Stimulated activated naive CD4-positive, alpha-beta T cell treated with Interleukin-2 at 50 U/mL for 16 hours (primary cell): ENCODE measurements at places on chromosomes 1 and 21.

- DNase-seq, result peak; percentile 66
Measured at GRCh38 chr1:39491146-39491921, at the start of gene BMP8A. Gene BMP8A, plus strand, starts transcription at chr1:39491636. Its CDS starts 356 bp downstream, at chr1:39491992.

GRCh38 chr1:57551476-57551875 is 127.6 kb upstream of the DAB1 start:
- DNase-seq, result no peak

DNA sequence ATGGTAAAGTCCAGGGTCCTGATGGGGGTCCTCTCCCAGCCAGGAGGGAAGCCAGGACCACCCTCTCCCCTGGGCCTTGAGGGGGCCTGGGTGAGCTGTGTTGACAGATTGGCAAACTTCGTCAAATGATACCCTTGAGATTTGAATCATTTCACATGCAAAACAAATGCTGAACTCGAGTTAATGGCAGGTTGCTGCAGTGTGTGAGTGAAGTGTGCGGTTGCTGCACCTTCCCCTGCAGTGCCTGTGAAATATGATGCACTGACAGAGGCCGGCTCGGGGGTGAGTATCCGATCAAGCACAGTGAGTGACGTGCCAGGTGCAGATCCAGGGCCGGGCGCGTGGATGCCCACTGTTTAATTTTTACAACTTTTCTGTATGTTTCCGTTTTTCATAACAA is 5.7 kb upstream of the KRTAP12-1 start:
- DNase-seq, result no peak

DNA sequence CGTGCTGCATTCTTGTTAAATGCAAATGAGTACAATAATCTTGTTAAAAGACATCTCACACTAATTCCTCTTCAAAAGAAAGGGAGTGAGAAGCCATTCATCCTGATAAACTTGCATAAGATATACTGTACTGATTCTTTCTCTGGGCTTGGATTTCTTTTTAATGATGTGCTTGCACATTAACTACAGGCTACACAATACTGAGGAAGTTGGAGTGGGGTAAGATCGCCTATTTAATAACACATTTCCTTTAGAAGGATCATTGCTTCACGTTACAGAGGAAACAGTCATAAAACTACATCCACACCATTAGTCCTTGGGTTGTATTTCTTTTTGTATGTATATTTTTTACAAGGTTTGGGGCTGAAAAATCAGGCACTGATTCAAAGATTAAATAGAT is 36.6 kb downstream of the NRIP1 start:
- DNase-seq, result no peak

- no peak for DNase-seq
Measured at GRCh38 chr21:33078907-33079582, 9.1 kb downstream of the OLIG1 start.

DNA sequence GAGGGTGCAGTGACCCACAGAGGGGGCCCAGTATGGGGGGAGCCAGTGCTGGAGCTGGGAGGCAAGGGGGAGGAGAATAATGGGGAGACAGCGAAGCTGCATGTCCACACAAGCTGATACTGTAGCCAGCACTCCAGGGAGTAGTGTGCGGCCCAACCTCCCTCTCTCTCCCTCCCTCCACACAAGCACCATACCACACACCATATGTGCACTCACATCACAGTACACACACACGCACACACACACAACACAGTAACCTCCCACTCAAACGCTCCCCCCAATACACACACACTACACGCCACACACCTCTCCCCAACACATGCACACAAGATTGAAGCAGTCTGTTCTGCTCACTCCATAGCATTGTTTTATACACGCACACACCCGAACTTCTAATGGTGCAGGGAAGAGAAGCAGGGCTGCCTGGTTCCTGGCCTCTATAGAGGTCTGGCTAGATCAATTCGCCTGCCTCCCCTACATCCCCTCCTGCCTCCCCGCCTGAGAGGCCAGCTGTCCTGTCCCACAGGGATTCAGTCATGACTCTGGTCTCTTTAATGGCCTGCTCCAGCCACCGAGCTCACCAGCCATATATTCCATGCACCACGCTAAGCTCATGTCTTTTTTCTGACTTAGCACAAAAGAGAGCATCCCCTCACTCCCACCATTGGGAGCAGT is 3.8 kb downstream of the NCDN start:
- no peak for DNase-seq

GRCh38 chr1:147769106-147769505 is 8.7 kb upstream of the GJA5 start:
- DNase-seq, result no peak

GRCh38 chr1:67338642-67339041 is 31.0 kb downstream of the IL12RB2 start:
- DNase-seq, result no peak

DNA sequence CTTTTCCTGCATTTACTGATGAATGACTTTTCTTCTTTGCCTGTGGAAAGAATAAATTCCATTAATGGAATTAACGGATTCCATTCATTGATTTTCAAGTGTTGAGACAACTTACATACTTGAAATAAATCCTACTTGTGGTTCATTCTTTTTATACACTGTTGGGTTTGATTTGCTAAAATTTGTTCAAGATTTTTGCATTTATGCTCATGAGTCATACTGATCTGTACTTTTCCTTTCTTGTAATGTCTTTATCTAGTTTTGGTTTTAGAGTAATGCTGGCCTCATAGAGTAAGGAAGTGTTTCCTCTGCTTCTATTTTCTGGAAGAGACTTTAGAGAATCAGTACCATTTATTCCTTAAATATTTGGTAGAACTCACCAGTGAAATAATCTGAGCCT is 14.4 kb downstream of the UROD start:
- no peak for DNase-seq

DNA sequence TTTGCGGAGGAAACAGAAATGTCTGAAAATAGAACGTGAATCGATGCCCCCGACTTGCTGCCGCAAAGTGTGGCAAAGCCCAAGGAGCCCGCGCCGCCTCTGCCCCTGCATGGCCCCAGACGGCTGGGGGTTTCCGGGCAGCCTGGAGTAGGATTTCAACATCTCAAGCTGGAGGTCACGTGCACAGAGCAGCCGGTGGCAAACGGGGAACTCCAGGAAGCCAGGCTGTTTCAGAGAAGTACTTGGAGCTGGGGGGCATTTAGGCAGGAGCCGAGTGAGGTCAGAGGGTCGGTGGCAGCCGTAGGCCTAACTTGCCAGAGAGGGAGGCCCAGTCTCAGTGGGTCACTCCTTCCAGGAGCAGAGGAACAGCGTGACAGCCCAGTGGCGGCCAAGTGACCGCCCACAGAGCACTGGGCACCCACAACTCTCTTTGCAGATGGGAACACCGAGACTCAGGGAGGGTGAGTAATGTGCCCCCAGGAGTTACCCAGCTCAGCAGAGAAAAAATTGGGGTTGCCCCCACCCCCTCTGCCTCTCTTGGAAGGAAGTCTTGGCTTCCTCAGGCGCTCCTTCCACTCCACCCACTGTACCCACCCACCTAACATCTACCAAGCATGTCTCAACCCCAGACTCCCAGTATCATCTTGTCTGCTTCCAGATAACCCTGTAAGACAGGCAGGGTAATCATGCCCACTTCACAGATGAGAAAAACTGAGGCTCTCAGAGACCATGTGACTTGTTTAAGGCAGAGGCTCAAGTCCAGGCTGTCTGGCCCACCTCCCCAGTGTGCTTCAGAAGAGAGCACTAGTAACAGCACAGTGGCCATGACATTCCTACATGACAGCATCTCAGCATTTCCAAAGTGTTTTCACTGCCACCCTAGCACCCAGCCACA is 179.4 kb downstream of the HIVEP3 start:
- peak; percentile 88 for DNase-seq

DNA sequence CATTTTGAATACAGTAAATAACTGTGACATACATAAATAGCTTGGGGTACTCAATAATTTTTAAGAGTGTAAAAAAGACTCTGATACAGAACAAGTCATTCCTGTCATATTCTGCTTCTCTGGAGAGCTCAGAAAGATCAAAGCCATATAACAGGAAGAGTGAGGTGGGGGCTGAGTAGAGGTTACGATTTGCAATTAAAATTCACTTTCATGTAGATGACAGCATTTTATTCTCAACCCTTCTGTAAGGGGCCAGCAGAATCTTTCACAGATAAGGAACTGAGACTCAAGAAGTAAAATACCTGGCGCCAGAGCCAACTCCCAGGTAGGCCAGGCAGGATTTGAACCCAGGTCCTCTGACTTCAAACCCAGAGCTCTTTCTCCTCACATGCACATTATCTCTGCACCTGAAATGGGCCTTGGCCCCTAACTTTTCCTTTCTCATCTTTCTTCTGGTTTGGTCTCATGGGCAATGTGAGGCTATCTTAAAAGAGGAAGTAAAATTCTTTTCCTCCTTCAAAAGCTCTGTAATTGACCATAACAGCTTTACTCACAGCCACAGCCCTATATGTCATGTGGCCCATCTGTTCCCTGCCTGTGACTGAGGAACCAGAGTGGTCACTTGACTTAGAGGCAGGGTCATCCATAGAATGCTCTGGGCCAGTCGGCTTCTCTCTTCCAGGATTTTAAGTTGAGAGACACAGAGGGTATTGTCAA is 80.9 kb upstream of the SYT6 start:
- no peak for DNase-seq

GRCh38 chr1:180988253-180988752 is 34.4 kb downstream of the STX6 start:
- DNase-seq, result no peak

DNA sequence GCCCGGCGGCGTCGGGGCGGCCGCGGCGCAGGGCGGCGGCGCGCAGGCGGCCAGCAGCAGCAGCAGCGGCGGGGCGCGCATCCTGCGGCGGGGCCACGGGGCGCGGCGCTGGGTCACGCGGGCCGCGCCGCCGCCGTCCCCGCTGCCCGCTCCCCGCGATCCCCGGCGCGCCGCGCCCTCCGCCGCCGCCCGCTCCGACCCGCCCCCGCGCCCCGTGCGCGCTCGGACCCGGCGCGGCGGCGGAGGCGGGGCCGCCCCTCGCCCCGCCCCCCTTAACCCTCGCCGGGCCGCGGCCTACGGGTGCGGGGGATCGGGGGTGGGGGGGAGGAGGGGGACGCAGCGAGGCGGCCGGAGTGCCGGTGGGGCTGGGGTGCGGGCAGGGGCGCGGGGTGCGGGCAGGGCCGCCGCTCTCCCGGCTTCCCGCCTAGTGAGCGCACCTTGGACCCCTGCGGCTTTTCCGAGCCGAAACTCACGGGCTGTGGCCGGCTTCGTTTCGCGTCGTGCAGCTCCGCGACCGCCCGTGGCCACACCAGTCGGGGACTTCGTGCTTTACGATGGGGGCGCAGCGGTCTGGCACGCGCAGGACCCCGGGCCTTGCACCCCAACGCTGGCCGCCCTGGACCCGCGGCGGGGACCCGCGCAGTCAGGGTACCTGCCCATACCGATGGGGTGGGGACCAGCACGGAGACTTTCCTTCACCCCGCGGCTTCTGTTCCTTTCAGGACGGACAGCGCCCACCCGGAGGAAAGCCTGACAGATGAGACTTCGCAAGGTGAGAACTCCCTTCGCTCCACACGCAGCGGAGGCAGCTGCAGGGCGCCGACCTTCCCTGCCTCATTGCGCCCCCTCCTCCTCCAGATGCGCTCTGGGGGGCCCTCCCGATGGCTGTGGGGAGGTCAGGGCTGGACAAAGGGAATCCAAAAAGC is at the start of gene FNDC10:
Gene FNDC10 (minus strand): TSS at position 201 of the 926 bp plus-strand sequence. CDS start 120 bp downstream, at position 81.
- no peak for DNase-seq

- no peak for DNase-seq
Measured at GRCh38 chr1:28456078-28456477, 49.8 kb upstream of the RCC1 start.

DNA sequence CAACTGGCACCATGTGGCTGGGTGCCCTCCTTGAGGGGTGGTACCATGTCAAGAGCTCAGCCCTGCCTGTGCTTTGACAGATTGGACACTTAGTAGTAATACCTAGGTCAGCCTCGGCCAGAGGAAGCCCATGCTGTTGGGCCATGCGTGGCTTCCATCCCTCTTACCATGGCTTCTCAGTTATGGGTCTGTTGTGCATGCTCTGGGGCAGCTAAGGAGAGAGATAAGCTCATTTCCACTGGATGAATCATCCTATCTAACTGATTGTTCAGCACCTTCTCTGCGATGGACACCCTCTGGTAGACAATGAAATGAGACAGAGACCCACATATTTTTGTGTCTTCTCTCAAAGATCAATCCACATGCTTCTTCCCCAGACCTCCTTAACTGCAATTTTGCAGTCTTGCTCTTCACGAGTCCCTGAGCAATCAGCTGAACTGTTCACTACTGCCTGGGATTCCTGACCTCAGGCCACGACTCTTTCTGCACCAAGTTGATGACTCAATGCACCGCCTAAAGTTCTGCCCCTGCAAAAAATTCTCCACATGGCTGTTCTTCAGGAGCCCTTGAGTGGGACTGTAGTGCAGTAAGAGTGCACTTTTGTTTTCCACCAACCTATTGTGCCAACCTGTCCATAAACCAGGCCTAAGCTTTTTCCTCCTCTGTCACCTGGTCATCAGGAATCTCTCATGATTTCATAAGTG is 6.9 kb upstream of the TRIM62 start:
- DNase-seq, result no peak

GRCh38 chr1:197774466-197775281 is 606 bp downstream of the DENND1B start:
- DNase-seq, result peak; percentile 47

DNA sequence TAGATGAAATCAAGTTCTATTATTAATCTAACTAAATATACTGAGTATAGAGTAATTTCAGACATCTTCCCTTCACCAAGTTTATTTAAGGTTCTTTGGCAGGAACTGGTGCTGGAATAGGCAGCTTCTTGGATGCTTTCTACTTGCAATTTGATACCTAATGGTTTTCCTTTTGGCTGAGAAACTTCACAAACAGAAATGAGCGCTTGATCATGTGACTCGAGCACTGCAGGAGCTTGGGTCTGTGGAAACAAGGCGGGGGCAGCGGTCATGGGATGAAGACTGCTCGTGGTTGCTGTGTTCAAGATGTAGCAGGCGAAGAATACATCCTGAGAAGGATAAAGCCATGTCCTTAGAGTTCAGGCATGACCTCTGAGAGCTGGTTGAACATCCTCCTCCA is 136.8 kb downstream of the PTPRC start:
- DNase-seq, result no peak

- no peak for DNase-seq
Measured at GRCh38 chr1:100445565-100445964, 92.4 kb upstream of the GPR88 start.

GRCh38 chr1:223227031-223227430 is 84.0 kb upstream of the TLR5 start:
- DNase-seq, result no peak

DNA sequence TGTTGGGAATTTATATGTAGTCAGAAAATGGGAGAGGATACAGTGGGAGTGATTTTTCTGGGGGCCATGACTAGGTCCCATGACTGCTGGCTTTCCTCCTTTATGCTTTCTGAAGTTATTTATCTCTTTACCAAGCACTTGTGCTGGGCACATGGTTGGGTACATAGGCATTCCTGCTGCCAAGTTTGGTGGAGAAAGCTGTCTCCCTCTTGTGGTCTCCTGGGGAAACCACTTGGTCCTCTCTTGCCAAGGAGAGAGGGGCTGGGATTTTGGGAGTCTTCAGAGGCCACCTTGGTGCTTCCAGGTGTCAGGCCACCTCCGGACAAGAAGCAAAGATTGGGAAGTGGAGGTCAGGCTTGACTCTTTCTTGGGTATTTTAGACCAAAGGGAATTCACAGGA is 120.2 kb upstream of the KCNE2 start:
- no peak for DNase-seq
